ENCODE measurements at places on chromosomes 5 and 9.
A peak's percentile ranks its signal among the peaks of the same experiment; 100 is the strongest.

- DNase-seq: no peak
Measured at GRCh38 chr5:96961053-96961452, 25.2 kb downstream of the LNPEP start.

DNA sequence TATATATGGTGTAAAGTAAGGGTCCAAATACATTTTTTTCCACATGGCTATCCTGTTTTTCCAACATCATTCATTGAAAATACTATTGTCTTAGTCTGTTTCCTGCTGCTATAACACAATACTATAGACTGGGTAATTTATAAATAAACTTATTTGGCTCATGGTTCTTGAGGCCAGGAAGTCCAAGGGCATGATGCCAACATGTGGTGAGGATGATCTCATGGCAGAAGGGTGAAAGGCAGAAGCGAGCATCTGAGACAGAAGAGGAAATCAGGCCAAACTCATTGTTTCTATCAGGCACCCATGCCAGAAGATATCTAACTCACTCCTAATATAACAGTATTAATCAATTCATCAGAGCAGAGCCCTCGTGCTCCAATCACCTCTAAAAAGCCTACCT lies 42.6 kb downstream of the ANKRD55 start:
- peak; percentile 92 for DNase-seq

GRCh38 chr9:82412586-82413305 lies 424.2 kb downstream of the SPATA31D1 start:
- DNase-seq: no peak

DNA sequence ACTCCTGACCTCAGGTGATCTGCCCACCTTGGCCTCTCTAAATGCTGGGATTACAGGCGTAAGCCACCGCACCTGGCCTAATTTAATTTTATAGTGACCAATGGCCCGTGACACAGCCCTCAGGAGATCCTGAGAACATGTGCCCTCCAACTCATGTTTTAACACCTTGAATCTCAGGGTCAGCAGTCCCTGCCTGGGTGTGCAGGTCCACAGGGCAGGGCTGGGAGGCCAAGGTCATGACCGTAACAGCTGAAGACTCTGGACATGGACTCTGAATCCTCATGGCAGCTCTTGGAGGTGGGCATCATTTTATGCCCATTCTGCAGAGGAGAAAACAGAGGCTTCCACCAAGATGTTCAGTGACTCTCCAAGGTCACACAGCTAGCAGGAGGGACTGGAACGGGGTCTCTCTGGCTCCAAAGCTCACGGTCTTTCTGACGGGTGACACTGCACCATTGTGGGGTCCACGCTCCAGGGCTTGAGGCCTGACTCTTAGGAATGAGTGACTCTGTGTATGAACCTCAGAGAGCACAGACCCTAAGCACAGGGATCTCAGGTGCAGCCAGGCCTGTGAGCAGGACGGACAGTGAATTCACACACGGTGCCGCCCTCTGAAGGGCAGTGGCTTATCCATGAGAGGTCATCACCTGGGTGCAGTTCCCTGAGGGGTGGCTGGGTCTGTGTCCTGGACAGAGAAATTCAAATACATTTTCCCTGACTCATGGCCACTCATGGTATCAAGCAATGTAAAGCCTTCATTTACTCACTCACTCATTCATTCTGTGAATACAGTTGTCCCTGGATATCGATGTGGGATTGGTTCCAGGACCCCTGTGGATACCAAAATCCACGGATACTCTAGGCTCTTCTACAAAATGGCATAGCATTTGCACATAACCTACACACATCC lies 32.8 kb upstream of the LAMC3 start:
- DNase-seq: no peak

GRCh38 chr5:96709152-96709821 lies 47.1 kb downstream of the CAST start:
- peak; percentile 87 for DNase-seq

DNA sequence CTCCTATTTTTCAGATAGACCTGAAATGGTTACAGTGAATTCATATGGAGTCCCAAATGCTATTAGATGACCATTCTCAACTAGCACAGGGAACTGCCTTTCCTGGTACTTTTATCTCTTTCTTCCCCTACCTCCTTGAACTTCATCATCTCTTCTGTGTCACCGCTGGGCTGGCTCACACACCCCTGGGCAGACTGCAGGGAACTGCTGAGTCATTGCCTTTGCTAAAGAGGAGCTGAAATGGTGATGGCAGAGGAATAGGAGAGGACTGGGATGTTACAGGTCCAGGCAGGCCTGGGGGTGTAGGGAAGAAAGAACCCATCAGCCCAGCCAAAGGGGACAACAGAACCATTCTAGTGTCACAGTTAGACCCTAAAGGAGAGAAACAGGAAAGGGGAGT lies 322.3 kb downstream of the ASTN2 start:
- DNase-seq: peak; percentile 28

DNA sequence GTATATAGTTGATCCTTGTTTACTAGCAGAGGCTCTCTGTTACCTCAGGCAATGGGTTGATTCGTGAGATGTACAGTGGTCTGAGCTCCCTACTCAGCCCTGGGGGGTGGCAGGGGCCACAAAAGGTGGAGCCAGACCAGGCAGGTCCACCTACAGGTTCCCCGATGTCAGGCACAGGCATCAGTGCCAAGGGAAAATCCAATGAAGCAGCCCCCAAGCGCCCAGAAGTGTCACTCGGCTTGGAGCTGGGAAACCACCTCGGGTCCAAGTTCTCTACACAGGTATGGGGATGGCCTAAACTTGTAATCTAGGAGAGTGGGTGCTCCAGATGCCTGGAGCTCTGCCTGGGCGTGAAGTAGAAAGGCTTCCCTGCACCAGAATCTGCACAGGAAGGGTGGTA lies 188.8 kb downstream of the KIAA0825 start:
- no peak for DNase-seq

- no peak for DNase-seq
Measured at GRCh38 chr5:58326022-58326421, 133.9 kb downstream of the PLK2 start.

DNA sequence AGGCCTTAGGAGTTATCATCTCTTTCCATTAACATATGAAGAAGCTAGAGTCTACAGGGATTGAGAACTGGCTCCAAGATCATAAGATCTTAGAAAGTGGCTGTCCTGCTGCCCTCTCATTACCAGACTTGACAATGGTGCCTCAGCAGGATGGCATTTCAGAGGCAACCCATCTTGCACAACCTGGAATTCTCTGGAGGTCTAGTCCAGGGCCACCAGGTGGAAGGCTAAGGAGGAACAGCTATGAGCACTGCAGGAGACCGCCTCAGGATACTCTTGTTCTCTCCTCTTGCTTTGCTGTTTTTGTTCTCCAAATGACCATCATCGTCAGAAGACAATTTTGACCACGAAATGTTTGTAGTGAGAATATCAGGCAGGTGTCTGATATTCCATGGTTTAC lies 322.6 kb downstream of the FBXL17 start:
- DNase-seq: no peak

DNA sequence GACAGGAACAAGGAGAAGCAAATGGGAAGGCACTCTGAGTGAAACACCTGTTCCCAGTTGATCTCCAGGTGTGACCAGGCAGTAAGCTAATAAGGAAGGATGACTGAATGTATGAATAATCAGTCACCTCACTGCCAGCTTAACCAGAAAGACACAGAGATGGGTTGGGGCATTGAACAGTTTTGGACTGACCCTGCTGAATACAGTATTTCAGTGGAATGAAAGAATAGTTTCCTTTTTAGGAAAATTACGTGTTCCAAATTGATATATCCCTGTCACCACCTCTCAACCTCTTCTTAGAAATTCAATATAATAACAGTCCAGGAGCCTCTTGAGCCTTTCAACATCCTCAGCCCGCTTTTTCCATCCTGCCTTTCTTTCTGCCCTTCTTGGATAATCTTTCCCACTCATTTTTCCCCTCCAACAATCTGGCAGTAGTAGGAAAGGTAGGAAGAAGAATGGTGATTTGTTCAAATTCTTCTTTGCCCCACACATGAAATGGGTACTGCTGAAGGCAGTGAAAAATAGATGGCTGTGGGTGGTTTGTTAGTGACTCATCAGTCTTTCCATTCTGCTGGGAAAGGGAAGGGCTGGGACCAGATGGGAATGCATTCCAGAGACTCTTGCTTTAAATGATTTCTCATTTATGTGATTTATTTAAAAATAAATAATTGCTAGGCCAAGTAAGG lies 117.9 kb downstream of the ZSWIM6 start:
- DNase-seq: peak; percentile 92

- no peak for DNase-seq
Measured at GRCh38 chr5:82526540-82526939, 248.4 kb upstream of the RPS23 start.

DNA sequence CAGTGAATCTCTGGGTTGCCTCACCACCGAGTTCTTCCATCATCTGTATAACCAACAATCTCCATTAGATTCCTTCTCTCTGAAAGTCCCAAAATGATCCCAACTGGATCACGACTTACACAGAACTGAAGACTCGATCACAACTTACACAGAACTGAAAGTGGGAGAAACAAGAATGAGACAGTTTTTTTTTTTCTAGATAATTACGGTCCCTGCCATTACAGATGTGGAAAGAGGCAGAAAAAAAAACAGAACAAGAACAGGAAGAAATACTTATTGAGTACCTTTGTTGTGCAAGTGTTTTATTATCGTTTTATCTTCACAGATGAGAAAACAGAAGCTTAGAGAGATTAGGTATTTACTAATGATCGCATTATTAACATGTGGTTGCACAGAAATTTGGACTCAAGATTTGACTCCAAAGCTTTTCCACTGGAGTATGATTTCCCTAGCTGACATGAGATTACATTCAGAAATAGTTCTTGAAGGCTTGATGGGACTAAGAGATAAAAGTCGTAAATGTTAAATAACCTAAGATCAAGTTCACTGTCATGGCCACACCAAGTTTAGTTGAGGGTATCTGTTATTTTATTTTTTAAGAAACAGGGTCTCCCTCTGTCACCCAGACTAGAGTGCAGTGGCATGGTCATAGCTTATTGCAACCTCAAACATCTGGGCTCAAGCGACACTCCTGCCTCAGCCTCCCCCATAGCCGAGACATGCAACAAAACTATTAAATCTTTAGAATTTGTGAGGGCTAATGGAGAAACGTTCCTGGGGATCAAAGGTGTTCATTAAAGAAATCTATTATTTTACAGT lies 8.9 kb downstream of the PLK2 start:
- DNase-seq: no peak

- DNase-seq: no peak
Measured at GRCh38 chr5:118981783-118982182, 6.6 kb downstream of the DTWD2 start.

DNA sequence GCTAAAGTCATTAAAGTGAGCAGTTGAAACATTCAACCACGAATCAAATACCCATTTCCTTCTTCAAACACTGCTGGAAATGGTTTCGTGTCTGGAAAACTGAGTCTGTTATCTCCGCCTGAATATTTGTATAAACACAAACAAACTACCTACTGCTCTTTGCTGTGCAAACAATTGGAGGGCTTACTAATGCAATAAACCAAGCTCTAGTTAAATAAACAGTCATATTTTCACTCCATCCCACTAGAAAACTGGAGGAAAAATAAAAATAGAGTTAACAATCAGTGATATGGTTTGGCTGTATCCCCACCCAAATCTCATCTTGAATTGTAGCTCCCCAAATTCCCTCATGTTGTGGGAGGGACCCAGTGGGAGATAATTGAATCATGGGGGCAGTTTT lies 397.6 kb downstream of the RASEF start:
- no peak for DNase-seq

- DNase-seq: no peak
Measured at GRCh38 chr5:5231576-5231975, 91.4 kb downstream of the ADAMTS16 start.

GRCh38 chr9:2414465-2414864 lies 207.1 kb upstream of the VLDLR start:
- no peak for DNase-seq

- DNase-seq: peak; percentile 4
Measured at GRCh38 chr5:110807169-110807568, 68.4 kb downstream of the SLC25A46 start.

DNA sequence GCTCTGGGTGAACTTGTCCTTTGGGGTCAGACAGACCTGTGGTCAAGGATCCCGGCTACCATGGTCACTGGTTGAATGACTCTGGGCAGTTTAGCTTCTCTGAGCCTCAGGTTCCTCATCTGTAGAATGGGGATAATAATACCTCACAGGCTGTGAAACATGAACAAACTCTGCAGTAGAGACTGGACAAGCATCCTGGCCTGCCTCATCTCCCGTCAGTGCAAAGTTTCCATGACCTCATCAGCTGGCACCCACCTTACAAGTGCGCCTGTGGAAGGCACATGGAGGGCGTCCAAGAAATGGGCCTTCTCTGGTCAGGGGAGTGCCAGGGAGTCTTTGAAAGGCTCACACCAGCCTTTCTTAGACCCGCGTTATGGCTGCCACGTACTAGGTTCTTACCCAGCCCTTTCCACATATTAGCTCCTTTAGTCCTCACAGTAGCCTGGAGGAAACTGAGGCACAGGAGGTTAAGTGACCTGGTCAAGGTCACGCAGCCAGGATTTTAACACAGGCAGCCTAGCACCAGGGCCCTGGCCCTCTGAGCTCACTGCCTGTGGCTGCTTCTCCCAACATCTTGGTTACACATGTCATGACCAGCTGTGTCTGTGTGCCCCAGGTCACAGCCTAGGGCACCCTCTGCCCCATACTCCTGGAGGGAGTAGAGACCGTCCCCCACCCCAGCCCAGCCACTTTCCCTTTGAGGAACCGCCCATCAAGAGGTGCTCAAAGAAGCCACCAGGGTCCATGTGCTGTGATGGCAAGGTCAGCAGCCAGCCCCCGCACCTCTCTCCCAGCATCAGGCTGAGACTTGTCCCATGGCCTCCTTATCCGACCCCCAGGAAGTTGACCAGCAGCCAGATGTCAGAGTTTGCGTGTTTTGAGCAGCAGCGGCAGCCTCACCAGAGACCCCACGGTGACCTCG lies 39.4 kb upstream of the RPL26L1 start:
- peak; percentile 72 for DNase-seq

- peak; percentile 22 for DNase-seq
Measured at GRCh38 chr9:8679371-8679822, 879.8 kb upstream of the DMAC1 start.

GRCh38 chr5:7261049-7261448 lies 134.9 kb upstream of the ADCY2 start:
- DNase-seq: peak; percentile 65

DNA sequence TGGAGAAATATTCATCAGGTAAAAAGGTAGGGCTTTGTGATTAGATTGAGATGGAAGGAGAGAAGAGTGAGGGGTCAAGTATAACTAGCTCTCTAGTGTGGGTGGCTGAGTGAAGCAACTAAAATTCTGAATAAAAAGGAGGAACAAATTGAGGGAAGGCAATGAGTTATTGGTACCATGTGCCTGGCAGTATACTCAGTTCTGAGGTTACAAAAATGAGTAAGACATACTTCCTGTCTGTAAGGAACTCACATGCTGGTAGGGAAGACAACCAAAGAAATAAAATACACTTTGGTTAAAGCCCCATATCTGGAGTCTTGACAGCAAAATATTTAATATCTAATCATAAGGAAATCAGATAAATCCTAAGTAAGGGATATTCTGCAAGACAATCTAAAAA lies 476.8 kb upstream of the C9orf72 start:
- DNase-seq: peak; percentile 4

GRCh38 chr9:17402309-17402708 lies 176.6 kb upstream of the SH3GL2 start:
- peak; percentile 47 for DNase-seq

- DNase-seq: no peak
Measured at GRCh38 chr9:95307538-95307937, 10.0 kb downstream of the FANCC start.

All from fibroblast of mammary gland (primary cell).